ENCODE measurements at places on chromosomes 1 and 21. TPM values are rescaled to one million over a fixed set of nuclear protein-coding genes. Genes with fewer than 3 reads are reported as not detected.

Gene NIT1
- total RNA-seq, result 31.9 TPM

Gene CD53
- 7.5 TPM for total RNA-seq

Gene PMF1
- total RNA-seq, result 55.8 TPM

Gene C1orf185
- total RNA-seq, result not detected

Gene FCRL5
- not detected for total RNA-seq

Gene TNFRSF4
- total RNA-seq, result 2.2 TPM

Gene DPT
- 45.6 TPM for total RNA-seq

Gene HEYL
- 21.2 TPM for total RNA-seq

Gene LRRC39
- 166 TPM for total RNA-seq

Gene RGS4
- total RNA-seq, result 3.2 TPM

Gene DHRS3
- total RNA-seq, result 89.7 TPM

Gene S100A8
- 26.6 TPM for total RNA-seq

Gene TXNIP
- 753 TPM for total RNA-seq

Gene PGBD5
- 10.6 TPM for total RNA-seq

Gene TACSTD2
- total RNA-seq, result 0.16 TPM

Gene CAMK1G
- total RNA-seq, result not detected

Gene DNAH14
- 3.0 TPM for total RNA-seq

Gene RSPH1
- not detected for total RNA-seq

Gene HPDL
- not detected for total RNA-seq

Gene KDM1A
- total RNA-seq, result 27.4 TPM

Gene S100B
- 2.8 TPM for total RNA-seq

Gene ST6GALNAC5
- total RNA-seq, result 0.41 TPM

Gene SEMA4A
- 1.0 TPM for total RNA-seq

Gene ADCY10
- 0.22 TPM for total RNA-seq

Gene OR2T35
- not detected for total RNA-seq

Gene RRP15
- 20.8 TPM for total RNA-seq

Gene PPFIA4
- total RNA-seq, result 24.8 TPM

Data from left ventricle myocardium inferior (tissue), 1 donor.